ENCODE measurements at places on chromosomes 3 and 15. TPM values are rescaled to one million over a fixed set of nuclear protein-coding genes. Genes with fewer than 3 reads are reported as not detected.
A peak's percentile ranks its signal among the peaks of the same experiment; 100 is the strongest.

EFCAB12 gene
- total RNA-seq = under 0.01 TPM

RAB7A gene
- 224 TPM for total RNA-seq

RASGRP1 gene
- total RNA-seq = under 0.01 TPM

GRCh38 chr15:95609096-95609495 lies 721.4 kb upstream of the NR2F2 start:
- no peaks in the 10 kb centered on the region for H3K4me1 ChIP-seq
- H3K36me3 ChIP-seq = no peaks in the 10 kb centered on the region
- H3K27ac ChIP-seq = no peak overlapping the region
- no peak for DNase-seq
- no peaks in the 10 kb centered on the region for H3K27me3 ChIP-seq

- peak; percentile 78 for DNase-seq
- H3K4me3 ChIP-seq = no peak overlapping the region
- H3K27ac ChIP-seq = peak overlapping the region; percentile 77
Measured at GRCh38 chr3:8490079-8490552, 11.5 kb upstream of the LMCD1 start.

DNA sequence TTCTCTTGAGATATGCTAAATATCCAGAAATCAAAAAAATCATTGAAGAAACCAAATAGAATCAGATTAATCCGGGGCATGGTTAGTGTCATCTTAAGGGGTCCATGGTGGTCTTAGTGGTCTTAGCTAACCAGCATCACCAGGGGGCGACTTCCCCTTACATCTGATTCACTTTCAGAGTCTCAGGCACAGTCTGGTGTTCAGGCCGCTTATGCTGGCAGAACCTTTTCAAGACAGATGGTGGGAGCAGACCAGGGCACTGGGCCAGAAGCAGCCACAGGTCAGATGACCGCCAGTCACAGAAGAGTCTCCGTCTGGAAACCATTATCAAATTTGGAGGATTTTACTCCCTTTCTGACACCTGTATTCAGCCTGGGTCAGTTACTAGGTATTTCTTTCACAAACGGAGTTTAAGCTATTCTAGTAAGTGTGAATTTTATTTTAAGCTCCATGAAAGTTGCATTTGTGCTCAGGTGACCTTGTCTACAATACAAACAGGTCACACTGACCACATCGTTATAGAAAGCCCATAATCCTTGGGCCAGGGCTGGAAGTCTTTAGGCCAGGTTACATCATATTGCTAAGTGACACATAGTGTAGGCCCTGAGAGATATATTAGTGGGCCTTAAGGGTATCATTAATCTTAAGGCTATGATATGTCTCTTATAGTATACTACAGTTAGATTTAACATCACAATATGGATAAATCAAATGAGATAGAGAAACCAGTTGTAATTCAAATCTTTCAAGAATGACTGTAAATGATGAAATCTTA lies 365.5 kb downstream of the GBE1 start:
- no peaks in the 10 kb centered on the region for H3K4me1 ChIP-seq
- no peaks in the 10 kb centered on the region for H3K27me3 ChIP-seq
- H3K27ac ChIP-seq = no peak overlapping the region
- no peak overlapping the region for H3K4me3 ChIP-seq
- no peaks in the 10 kb centered on the region for H3K36me3 ChIP-seq
- DNase-seq = no peak

- H3K27ac ChIP-seq = peak overlapping the region; percentile 72
- no peaks in the 10 kb centered on the region for H3K27me3 ChIP-seq
- no peaks in the 10 kb centered on the region for H3K36me3 ChIP-seq
- H3K4me3 ChIP-seq = no peak overlapping the region
- no peak for DNase-seq
Measured at GRCh38 chr15:40067921-40068624, 29.1 kb upstream of the SRP14 start.

DNA sequence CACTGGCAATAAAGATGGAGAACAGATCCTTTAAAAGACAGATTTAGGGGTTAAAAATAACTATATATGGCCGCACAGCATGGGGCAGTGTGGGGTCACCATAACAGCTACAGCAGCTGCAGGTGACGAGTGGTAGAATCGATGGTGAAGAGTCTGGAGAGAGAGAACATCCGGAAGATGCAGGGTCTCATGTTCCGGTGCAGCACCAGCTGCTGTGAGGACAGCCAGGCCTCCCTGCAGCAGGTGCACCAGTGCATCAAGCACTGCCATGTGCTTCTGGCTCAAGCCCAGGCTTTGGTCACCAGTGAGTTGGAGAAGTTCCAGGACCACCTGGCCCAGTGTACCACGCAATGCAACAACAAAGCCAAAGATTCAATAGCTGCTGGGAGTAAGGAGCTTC lies 93.7 kb upstream of the IMPG2 start:
- no peak overlapping the region for H3K4me3 ChIP-seq
- DNase-seq = no peak
- H3K27ac ChIP-seq = no peak overlapping the region
- no peaks in the 10 kb centered on the region for H3K4me1 ChIP-seq
- no peaks in the 10 kb centered on the region for H3K27me3 ChIP-seq

GRCh38 chr3:94272016-94272415 lies 209.2 kb downstream of the NSUN3 start:
- H3K27me3 ChIP-seq = no peaks in the 10 kb centered on the region
- no peaks in the 10 kb centered on the region for H3K4me1 ChIP-seq
- no peak overlapping the region for H3K27ac ChIP-seq
- no peak overlapping the region for H3K4me3 ChIP-seq

DNA sequence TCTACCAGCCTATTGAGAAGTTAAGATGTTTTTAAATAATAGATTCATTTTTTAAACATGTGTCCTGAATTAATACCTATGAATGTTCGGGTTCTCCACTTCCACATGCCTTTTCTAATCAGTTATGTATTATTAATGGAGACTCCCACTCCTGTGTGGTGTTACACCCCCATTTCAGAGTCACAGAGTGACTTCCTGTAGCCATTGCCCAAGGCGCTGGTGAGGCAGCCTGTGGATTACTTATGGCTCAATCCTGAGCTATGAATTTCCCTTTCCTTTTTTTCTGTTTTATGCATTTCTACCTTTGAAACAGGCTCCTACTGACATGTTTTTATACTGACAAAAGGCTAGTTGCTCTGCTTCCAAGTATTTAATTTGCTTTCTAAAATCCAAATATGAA lies 162.3 kb downstream of the GABRG3 start:
- no peak overlapping the region for H3K4me3 ChIP-seq
- H3K27ac ChIP-seq = no peak overlapping the region
- H3K4me1 ChIP-seq = no peaks in the 10 kb centered on the region
- no peak for DNase-seq
- no peaks in the 10 kb centered on the region for H3K36me3 ChIP-seq
- no peaks in the 10 kb centered on the region for H3K27me3 ChIP-seq

All from uterus (tissue), 4 donors.